Naive thymus-derived CD8-positive, alpha-beta T cell (primary cell): ENCODE measurements at places on chromosomes 2 and 18.

- peaks cover 10% of the 10 kb centered on the region for H3K4me1 ChIP-seq
- H3K4me3 ChIP-seq = no peak overlapping the region
- H3K27ac ChIP-seq = no peak overlapping the region
- H3K27me3 ChIP-seq = no peaks in the 10 kb centered on the region
Measured at GRCh38 chr18:13105059-13105458, 113.5 kb upstream of the LDLRAD4 start.

DNA sequence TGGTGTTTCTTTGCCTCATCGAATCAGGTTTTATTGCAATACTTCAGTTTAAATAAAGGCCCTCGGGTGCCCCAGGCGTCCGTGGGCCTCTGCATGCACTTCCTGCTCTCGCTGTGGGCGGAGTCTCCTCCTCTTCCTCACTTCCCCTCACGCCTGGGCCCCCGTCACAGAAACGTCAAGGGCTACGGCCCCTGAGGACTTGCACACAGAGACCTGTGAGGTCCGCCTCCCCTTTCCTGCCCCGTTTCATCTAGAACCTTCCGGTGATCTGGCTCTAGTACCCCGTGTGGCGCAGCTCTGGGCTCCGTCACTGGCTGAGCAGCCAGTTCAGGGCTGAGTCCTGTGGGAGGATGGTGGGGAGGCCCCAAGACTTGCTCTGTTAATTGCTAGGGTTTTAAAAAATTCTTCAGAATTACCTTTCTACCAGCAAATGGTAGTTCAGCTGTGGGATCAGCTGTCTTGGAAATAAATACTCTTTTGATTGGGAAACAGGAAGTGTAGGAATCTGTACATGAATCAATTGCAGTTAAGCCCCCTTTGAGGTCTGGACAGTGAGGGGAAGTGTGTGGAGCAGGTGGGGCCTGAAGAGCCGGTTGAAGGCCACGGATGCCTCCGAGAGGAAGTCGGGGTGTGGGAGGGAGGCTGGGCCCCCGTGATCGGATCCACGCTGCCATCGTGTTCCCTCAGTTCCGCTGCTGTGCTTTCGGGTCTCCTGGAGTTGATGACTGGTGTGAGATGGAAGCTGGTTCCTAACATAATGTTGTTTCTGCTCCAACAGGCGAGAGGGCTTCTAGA, 10.2 kb downstream of the NFATC1 start:
- H3K27me3 ChIP-seq = no peaks in the 10 kb centered on the region
- peaks cover 3% of the 10 kb centered on the region for H3K36me3 ChIP-seq
- DNase-seq = peak; percentile 82
- H3K4me3 ChIP-seq = peak overlapping the region; percentile 90

- no peak for DNase-seq
- H3K27me3 ChIP-seq = no peaks in the 10 kb centered on the region
- peaks cover 42% of the 10 kb centered on the region for H3K4me1 ChIP-seq
- no peak overlapping the region for H3K4me3 ChIP-seq
Measured at GRCh38 chr2:109230941-109231420, 102.0 kb downstream of the SH3RF3 start.

GRCh38 chr18:72935744-72936143, 68.0 kb upstream of the NETO1 start:
- no peak overlapping the region for H3K4me3 ChIP-seq
- no peak for DNase-seq
- no peaks in the 10 kb centered on the region for H3K27me3 ChIP-seq
- H3K36me3 ChIP-seq = no peaks in the 10 kb centered on the region
- no peak overlapping the region for H3K27ac ChIP-seq

DNA sequence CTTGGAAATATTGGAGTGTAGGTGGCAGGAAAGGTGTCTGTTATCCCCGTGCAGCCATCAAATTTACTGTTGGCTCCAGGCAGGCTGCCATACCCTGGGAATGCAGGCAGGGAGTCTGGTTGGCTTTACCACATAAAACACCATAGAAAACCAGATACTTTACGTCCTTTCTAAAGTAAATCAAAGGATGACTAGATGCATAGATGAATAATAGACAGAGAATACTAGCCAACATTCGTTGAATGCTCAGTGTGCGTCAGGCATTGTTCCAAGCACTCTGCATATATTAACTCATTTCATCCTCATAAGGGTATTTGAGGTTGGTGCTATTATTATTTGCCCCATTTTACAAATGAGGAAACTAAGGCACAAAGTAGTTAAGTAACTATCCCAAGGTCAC, 65.2 kb downstream of the VSNL1 start:
- no peaks in the 10 kb centered on the region for H3K4me1 ChIP-seq
- H3K27me3 ChIP-seq = peaks cover 7% of the 10 kb centered on the region
- no peaks in the 10 kb centered on the region for H3K36me3 ChIP-seq
- DNase-seq = no peak
